ENCODE measurements at places on chromosomes 5 and 9.

GRCh38 chr5:76990899-76991459, 38.1 kb downstream of the CRHBP start:
- DNase-seq, result no peak

DNA sequence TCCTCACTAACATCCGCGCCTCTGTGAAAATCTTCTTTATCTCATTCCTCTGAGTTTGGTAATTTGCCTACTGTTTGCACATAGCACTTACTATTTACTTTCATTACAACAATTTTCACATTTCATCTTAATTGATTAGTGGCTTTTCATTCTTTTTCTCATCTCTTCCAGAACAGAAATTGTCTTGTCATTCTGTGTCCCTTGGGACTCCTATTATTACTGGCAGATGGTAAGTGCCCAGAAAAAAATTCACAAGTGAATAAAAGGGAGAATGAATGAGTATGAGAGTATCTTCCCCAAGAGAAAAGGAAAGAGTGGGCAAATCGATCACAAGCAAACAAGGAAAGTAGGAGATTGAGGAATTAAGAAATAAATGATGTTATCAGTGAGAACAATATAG, 876.1 kb downstream of the TLE4 start:
- DNase-seq, result no peak

GRCh38 chr5:173767574-173768266, 120.4 kb upstream of the CPEB4 start:
- no peak for DNase-seq

DNA sequence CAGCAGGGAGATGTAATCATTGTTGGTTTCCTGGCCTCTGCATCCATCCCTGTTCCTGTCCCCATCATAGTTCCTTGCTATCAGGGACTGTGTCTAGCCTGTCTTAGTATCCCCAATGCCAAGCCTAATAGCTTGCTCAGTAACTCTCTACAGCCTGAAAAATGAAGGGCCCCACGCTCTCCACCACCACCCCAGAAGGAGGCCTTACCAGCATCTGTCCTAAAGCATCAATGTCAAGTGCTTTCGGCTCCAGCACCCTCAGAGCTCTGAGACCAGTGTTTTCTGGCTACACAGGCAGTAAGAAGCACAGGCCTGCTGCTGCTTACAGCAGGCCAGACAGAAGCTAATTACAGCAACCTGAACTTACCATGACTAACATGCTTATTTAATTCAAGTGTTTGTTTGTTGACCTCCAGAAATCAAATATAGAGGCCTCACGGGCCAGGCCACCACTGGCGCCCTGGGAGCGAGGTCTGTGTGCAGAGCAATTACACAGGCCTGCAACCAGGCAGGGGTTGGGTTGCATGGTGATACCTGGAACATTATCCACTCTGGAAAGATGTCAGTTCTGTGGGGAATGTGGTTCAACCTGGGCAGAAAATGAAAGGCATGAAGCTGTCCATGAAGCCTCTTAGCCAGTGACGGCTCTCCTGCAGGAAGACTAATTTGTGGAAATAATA, 124.3 kb downstream of the SLC1A3 start:
- no peak for DNase-seq

DNA sequence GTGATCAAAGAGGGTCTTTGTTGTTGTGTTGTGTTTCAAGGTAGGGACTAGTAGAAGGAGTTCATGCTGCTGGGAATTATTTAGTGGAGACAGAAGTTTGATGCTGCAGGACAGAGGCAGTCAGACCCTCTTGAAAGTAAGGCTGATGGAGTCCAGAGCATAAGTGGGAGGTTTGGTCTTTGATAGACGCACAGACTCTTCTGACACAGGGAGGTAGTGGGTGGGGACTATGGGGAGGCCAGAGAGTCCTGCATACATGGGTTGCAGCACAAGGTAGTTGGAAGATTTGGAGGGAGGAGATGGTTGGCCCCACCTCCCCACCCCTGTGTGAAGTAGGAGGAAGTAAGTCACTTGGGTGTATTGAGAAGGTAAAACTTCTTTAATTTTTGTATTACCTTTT, 2.4 kb upstream of the CCDC112 start:
- no peak for DNase-seq

DNA sequence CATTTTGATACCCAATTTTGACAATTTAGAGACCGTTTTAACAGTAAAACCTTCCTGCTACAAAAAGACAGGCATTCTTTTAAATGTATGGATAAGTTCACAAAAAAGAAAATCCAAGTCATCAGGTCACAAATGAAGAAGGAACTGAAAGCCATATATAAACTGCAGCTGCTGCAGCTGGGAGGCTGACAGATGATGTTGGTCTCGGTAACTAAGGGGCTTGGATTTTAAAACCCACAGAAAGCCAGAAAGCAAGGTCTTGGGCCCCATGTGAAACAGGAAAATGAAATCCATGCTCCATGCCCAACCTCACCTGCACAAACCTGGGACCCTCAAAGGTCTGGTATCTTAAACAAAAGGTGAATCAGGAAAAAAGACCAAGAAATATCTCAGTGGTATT, 15.7 kb upstream of the C5orf34 start:
- DNase-seq, result no peak

- DNase-seq, result no peak
Observed at GRCh38 chr5:37808945-37809344, 30.9 kb downstream of the GDNF start.

DNA sequence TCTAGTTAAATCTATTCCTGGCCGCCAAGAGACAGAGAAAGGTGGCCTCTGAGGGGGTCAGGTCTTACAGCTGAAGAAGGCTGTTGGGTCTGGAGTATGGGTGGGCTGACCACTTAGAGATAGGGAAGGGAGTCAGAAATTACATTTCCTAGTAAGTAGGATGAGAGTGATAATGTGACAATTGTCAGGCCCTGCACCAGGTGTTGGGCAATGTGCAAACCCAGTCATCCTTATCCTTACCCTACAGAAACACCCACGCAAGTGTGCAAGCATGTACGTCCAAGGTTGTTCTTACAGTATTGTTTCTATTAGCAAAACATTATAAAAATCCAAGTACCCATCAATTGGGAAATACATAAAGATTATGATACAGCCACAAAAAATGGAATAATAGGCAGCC, 9.5 kb downstream of the SPAAR start:
- DNase-seq, result peak; percentile 20

DNA sequence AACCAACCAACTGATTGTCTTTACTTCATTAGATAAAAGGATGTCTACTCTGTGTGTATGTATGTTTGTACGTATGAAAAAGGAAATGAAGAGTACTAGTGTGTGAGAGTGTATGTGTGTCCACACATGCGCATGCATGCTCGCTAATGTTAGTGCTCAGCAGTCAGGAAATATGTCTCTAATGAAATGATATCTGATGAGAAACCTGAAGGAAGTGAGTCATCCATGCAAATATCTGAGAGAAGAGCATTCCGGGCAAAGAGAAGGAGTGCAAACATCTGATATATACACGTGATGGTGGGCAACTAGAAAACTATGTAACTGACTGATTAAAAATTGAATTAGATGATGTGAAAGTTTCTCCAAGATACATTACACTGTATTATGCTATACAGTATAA, 29.6 kb upstream of the UGCG start:
- DNase-seq, result peak; percentile 69

GRCh38 chr5:107517185-107518033, 153.3 kb downstream of the EFNA5 start:
- no peak for DNase-seq

GRCh38 chr9:78479441-78479840, 182.5 kb downstream of the PSAT1 start:
- DNase-seq, result peak; percentile 53

DNA sequence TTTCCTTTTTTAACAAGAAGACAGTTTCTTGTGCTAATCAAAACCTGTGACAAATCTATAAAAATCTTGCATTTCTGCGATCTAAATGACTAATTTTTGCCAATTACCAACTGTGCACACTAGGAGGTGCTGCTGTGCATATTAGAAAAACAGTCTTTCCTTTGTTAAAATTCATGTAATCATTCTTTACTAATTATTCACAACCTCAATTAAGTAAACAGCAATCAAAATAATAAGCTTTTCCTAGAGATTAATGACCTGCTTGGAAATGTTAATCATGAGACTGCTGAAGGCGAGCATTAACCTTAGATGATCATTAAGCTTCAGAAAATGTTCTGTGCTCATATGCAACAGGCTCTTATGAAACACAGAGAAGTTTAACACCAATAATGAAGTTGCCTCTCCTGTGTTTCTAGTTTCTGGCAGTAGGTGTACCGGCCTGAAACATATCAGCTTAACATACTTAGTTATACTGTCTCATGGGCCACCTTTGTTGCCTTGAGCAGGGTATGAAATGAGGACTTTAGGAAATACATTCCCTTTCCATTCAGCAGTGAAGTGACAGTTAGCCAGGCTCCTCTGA, 17.7 kb downstream of the RFESD start:
- peak; percentile 79 for DNase-seq

DNA sequence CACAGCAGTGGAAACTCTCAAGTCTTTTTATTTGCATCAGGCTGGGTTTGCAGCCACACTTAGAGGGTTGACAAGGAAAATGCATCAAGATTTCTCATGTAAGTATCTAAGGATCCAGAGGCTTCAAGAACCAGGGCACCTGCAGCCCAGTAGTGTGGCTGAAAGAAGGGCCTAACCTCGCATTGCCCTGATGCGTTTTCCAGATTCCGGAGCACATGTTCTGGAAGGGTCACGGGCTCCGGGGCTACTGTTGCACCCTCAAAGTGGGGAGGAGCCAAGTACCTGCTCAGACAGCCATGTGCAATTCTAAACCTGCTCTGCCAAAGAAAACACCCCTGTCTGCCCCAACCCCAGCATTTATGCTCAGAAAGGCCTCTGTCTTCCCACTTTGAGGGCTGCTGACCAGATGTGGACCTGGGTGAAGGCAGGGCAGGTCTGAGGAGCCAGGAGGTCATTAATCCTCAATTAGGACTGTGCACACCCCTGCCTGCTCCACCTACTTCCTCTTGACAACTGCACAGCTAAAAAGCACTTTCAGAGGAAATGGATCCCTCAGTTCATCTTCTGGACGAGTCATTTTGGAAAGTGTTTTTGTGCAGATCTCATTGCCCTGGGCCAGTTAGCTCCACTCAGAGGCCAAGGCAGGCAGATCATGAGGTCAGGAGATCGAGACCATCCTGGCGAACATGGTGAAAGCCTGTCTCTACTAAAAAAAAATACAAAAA, 110.7 kb downstream of the SAXO1 start:
- DNase-seq, result no peak

- no peak for DNase-seq
Observed at GRCh38 chr5:59485107-59485506, 408.4 kb downstream of the PDE4D start.

- no peak for DNase-seq
Observed at GRCh38 chr5:78653681-78654366, 5.3 kb upstream of the LHFPL2 start.

GRCh38 chr9:6598249-6598725, 47.2 kb downstream of the GLDC start:
- DNase-seq, result no peak

DNA sequence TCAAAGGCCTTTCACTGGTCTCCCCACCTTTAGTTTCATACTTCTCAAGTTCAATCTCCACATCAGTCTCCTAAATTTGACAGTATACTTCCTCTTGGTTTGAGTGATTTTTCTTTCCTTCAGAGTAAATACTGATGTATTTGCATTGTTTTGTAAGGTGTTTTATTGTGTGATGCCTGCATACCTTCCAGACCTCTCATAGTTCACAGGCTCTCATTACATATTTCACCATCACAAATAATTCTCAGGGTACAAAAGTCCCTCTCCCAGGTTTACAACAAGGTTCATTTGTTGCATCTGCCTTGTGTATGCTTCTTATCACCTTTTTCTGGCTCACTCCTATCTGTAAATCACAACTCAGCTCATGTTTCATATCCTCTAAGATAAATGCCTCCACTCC, 22.2 kb upstream of the TUSC1 start:
- no peak for DNase-seq

DNA sequence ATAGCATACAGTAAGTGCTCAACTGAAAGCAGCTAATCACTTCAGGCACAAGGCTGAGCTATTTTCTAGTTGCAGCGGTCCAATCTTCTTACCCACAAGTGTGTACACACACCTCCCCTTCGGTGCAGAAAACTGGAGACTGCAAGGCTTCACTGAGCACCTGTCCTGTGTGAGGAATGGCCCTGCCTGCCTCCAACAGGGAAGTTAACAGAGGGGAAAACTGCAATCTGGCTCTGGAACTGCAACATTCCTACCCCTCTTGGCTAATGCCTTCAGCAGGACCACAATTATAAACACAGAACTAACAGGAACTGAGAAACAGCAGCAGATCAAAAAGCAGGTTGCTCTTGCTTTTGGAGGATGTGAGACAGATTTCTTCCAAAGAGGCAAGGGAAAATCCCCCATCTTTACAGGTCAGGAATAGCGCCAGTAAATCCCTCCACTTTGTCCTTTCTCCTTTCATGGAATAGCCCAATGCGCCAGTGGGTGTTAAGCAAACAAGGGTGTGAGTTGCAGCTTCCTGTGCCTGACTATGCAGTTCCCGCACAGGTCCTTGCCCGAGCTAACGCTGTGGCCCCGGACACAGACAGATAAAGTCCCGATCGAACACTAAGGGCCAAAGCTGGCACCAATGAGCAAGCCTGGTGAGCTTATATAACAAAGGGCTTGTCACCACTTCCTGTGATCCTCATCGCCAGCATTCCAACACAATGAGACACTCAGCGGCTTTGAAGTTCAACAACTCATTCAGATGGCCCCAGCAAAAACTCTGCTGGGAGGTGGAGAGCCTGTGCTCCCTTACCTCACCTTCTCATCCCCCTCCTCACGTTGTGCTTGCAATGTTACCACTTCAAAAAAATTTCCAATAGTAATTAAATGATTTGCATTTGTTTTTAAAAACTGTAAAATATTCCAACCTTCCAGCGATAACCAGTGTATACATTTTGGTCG, 21.5 kb downstream of the SHB start:
- peak; percentile 89 for DNase-seq

- DNase-seq, result no peak
Observed at GRCh38 chr9:68852941-68853340, 147.9 kb downstream of the PIP5K1B start.

DNA sequence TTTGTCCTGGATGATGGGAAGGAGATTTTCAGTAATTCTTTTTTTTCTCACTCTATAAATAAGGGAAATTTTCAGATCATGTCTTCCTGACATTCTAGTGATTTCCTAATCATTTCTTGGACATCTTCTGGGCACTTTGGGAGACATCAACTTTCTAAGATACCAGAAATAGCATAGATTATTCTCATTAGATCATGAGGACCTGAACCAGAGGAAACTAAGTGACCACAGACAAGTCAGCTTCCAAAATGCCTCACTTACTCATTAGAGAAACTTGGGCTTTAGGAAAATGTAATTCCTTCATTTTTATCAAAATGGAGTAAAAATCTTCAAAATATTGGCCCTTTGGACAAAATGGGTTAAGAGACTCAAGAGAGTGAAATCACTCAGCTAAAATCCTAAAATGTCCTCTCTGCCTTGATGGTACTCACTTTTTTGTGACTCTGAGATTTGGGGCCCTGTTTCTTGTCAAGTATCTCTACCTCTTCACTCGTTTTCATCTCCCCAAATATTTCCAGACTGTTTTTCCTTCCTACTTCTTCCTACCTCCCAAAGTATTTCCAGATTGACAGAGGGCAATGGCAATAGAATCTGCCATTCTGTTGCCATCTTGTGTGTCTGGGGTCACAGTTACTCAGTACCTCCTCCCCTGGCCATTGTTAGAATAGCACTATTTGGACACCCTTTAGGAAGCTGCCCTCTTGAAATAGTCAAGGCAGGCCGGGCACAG, 194.5 kb downstream of the NR3C1 start:
- peak; percentile 44 for DNase-seq
